ENCODE measurements at places on chromosomes 16 and 17.
A peak's percentile ranks its signal among the peaks of the same experiment; 100 is the strongest.

GRCh38 chr17:37458805-37459204, 30.9 kb upstream of the DUSP14 start:
- DNase-seq = no peak

- DNase-seq = no peak
Observed at GRCh38 chr16:85996843-85997242, 97.9 kb downstream of the IRF8 start.

DNA sequence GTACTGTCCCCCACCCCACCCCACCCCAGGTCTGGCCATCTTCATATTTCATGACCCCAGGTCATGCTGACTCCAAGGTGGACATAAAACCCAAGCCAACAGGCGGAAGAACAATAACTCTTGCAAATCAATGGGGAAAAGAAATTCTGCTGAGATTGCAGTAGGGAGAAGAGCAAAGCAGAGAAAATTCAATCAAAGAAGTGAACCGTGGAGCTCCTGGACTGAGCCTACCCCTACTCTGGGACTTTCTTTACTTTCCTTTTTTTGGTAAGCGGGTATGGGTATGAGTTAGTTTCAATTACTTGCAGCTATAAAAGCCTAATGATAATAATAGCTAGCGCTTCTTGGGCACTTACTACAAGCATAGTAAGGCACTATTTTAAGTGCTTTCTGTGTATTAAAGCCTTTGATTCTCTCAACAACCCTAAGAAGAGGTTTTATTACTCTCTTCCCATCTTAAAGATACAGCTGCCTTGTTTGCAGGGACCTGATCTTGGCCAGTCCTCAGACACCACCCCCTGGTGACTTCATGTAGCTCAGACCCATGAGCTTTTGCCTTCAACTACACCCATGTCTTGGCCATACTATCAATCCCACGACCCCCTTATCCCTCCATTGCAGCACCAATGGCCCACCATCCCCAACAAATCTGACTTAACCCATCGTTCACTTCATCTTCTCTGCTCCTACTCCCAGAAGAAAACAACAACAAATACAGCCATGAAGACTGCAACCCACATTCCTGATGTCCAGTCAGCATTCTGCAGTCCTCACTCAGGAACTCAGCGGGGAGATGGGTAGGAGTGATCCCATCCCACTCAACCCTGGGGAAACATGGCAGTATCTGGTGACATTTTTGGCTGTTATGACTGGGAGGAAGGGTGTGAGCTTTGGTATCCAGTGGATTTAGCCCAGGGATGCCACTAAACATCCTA, 4.4 kb downstream of the GGA2 start:
- peak; percentile 42 for DNase-seq

- DNase-seq = peak; percentile 98
Observed at GRCh38 chr17:40095944-40096791, 4.2 kb downstream of the NR1D1 start.

DNA sequence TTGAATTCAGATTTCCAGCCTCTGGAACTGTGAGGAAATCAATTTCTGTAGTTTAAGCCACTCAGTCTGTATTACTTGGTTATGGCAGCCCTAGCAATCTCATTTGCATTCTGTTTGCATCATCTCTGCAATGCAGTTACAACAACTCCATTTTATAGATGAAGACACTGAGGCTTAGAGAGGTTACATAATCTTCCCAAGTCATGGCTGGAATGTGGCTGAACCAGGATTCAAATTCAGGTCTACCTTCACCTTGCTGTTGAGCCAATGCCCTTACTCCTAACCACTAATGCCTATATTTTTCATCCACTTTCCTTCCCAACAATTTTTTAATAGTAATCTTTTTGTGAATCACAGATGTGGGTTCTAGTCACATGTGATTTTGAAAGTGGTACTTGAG, 469.8 kb upstream of the CCL2 start:
- no peak for DNase-seq
